ENCODE measurements at places on chromosomes 3 and 15.

GRCh38 chr15:78923015-78923414 lies 21.8 kb downstream of the CTSH start:
- no peak for DNase-seq

DNA sequence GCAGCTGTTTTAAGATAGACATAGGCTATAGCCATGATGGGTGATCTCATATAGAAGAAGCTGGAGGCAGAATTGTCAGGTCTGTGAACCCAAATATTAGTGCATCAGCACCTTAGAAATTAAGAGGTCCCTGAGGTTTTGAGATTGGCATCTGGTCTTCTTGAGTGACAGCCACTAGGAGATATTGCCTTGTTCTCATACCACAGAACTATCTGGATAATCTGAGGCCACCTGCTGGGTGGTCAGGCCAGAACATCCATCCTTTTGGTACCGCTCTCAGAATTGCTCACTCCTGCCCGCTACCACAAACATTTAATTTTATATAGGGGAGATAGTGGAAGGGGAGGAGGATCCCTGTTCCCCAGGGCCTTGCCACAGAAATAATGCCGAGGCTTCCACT lies 210.6 kb upstream of the ZPLD1 start:
- DNase-seq: no peak

GRCh38 chr3:189389346-189389745 lies 217.6 kb downstream of the TPRG1 start:
- no peak for DNase-seq

GRCh38 chr3:58130591-58130990 lies 80.2 kb downstream of the DNASE1L3 start:
- no peak for DNase-seq

- no peak for DNase-seq
These were observed 358.1 kb downstream of the NSUN3 start for GRCh38 chr3:94420931-94421330.

- no peak for DNase-seq
These were observed 45.4 kb downstream of the BTD start for GRCh38 chr3:15646851-15647511.

GRCh38 chr3:53550005-53550620 lies 55.7 kb downstream of the CACNA1D start:
- no peak for DNase-seq

DNA sequence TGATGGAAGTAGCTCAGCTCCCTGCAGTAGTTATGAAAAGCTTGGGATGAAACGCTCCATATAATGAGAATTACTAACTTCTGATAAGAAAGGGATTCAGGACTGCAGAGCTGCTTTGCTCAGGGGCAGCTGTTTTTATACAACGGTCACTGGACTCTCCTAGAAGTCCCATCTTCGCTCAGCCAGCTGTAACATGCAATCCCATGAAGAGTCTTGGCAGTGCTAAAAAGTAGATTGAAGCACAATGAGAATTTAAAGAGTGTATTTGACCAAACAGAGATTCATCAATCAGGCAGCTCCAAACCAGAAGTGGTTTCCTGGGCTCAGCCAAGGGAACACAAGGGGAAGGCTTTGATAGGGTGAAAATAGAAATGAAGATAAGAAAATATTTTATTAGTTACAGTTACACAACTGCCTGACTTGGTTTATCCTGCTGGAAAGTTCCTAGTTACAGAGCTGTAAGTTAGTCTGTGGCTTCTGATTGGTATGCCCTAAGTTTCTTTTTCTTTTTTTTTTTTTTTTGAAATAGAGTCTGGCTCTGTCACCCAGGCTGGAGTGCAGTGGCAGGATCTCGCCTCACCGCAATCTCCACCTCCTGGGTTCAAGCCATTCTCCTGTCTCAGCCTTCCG lies 24.1 kb downstream of the SIDT1 start:
- DNase-seq: no peak

GRCh38 chr3:11641683-11642430 lies 1.9 kb downstream of the VGLL4 start:
- DNase-seq: no peak

DNA sequence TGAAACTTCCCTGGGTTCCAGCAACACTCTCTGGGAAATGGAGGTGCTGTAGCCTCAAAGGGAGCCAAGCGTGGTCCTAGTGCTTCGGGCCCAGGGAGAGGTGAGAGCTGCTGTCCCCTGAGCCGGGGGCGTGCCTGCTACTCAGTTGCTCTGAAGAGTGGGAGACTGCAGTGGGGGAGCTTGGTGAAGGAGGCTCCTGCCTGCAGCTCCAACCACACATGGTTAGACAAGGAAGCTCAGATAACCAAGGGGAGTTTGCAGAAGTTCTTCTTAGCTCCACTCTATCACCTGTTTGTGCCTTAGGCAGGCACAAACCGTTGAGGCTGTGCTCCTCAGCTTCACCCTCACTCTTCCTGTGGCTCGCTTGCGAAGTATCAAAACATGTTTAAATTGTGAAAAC lies 53.6 kb upstream of the TRPM1 start:
- no peak for DNase-seq

DNA sequence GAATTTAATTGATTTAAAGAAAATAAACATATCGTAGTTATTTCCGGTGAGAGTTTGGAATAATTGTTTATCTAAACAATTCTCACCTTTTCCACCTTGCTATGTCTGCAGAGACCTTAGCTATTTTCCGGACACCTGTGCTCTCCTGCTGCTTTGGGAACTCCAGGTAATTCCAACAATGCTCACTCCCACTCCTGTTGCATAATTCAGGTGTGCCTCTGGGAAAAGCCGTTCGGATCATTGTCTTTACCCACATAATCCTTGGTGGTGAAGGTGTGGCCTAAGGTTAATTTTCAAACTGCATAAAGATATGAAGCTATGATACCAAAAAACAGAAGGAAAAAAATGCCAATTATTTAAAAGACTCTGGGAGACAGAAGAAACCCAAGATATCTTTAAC lies 59.4 kb downstream of the LDHAL6B start:
- DNase-seq: no peak

DNA sequence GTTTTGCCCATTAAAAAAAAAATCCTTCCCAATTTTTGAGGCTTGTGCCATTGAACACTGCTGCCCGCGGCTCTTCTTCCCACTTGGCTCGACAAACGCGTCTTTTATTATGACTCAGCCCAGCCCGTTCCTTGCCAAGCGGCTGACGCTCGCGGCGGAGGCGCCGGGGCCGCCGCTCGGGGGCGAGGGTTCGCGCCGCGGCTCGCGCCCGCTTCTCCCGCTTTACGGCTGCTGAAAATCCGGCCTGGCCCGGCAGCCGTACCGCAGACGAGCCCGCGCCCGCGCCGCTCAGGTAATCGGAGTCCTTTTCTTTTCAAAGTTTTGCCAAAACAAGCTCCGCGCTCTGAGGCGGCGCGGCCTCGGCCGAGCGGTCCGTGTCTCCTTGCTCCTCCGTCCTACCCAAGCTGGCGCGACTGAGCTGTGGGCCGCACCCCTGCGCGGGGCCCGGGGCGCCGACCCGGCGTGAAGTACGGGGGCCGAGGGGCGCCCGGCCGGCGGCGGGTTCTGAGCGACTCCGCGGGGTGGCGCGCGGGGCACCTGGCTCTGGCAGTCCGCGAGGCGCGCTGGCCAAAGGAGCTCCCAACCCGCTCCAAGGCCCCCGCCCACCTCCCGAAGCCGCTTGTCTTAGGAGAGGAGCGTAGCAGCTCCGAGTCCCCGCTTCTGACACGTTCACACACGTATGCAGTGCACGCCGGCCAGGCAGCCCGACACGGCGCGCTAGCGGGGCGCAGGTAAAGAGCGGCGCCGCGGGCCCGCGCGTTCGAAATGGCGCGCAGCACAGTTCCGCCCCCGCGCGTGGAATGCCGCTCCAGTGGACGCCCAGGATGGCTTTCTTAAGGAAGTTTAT lies 418.2 kb upstream of the NAALADL2 start:
- peak; percentile 83 for DNase-seq

DNA sequence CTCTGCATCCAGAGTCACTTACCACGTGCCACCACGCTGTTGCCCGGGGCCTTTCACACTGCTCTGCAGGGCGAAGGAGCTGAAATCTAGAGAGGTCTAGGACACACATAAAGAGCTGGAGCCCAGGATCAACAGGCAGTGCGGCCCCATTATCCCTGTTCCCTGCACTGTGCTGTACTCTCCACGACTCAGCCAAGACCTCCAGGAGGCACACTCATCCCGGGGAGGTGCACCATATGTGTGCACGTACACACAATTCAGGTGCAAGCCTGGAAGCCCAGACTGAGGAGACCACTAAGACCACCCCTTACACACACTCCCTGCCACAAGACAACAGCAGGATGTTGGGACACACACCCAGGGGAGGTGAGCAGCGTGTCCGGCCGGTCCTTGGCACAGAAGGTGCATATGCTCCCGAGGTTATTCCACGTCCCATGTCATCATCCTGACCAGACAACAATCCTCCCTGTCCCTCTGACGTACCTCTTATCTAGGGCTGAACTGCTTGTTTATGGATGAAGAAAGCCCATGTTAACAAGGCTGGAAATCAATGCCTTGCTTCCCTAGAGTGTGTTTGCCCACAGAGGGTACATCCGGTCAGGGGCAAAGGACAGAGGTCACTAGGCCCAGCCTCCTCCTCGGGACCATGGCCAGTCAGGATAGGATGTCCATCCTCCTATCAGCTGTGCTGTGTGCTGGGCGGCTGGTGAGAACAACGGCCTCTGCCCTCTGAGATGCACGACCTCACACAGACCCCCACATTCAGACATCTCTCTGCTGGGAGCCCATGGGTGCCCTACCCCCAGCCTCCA lies 16.1 kb downstream of the KLF15 start:
- peak; percentile 28 for DNase-seq

DNA sequence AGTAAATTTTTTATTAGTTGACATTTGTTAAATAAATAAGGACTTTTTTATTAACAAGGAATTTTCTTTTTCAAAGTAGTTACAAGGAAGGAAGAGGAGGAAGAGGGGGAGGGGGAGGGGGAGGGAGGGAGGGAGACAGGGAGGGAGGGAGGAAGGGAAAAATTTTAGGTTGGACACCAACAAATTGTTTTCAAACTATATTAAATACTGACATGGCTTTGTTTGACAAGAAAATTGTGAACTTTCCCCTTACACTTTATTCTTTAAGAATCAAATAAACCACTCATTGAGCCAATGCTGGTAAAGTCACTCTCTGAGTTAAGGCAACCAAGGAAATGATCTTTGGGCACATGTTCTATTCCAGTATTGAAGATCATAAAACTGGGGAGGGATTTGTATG lies 115.7 kb upstream of the PPP2R3A start:
- no peak for DNase-seq

DNA sequence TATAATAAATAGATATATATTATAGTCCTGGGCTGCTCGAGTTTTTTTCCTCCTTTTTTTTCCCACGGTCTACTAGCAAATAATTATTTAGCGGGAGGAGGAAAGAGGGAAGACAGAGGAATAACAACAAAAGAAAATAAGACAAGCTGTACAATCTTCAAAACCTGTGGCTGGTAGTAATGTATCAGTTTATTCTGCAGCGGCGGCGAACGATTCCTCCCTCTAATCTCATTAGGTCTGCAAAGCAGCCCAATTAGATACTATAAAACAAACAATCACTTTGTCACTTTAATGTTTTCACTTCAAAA lies 390 bp upstream of the TLE3 start:
- DNase-seq: no peak

GRCh38 chr3:42734263-42734860 lies 31.8 kb upstream of the HHATL start:
- peak; percentile 42 for DNase-seq

DNA sequence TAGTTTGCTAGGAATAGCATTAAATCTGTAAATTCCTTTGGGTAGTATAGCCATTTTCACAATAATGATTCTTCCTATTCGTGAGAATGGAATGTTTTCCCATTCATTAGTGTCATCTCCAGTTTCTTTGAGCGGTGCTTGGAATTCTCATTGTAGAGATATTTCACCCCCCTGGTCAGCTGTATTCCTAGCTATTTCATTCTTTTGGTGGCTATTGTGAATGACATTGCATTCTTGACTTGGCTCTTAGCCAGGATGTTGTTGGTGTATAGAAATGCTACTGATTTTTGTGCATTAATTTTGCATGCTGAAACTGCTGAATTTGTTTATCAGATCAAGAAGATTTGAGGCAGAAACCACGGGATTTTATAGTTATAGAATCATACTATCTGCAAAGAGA lies 690.5 kb upstream of the ALCAM start:
- no peak for DNase-seq

DNA sequence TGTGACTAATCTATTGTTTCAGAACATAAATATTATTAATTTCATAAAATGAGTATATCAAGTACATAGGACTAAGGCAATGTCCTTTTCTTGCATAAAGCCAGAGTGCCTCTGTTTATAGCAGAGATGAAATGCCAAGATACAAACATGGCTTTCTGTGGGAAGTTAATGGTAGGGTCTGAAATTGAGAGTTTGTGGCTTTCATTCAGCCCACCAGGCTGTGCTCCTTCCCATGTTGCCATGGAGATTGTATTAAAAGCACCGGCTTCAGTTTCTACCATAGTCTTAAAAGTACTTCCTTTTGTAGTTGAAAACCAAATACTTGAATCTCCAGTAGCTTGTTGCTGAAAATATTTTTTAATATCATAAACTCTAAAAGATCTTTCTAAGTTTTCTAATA lies 114.0 kb downstream of the LRRC28 start:
- no peak for DNase-seq

GRCh38 chr3:86673991-86674390 lies 317.0 kb downstream of the VGLL3 start:
- no peak for DNase-seq

- no peak for DNase-seq
These were observed 2.7 kb upstream of the MAPK6 start for GRCh38 chr15:52016316-52016715.

DNA sequence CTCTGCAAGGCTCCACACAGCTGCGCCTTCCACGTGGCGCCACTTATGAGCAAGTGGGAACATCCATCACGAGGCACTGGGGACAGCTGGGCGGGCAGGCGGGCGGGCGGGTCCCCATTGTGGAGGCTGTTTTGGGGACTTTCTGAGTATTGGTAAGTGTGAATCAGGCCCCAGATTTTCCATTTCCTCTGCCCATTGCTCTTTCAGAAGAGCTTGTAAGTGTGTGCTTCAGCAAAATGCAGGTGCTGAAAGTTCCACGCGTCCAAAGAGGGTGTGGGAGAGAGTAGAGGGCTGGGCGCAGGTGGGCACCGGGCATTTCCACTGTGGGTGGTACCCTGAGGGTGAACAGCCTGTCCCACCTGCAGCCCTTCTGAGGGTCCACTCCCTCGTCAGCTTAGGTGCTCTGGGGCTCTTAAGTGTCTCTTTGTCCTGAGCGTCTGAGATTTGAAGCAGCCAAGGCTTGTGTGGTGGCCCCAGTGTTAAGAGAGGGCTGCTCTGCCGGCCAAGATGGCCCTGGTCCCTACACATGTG lies 177.1 kb downstream of the RPLP1 start:
- no peak for DNase-seq

- no peak for DNase-seq
These were observed 328.3 kb downstream of the OXSM start for GRCh38 chr3:26118165-26118564.
